ENCODE measurements at places on chromosomes 1 and 21. TPM values are rescaled to one million over a fixed set of nuclear protein-coding genes. Genes with fewer than 3 reads are reported as not detected.

DNA sequence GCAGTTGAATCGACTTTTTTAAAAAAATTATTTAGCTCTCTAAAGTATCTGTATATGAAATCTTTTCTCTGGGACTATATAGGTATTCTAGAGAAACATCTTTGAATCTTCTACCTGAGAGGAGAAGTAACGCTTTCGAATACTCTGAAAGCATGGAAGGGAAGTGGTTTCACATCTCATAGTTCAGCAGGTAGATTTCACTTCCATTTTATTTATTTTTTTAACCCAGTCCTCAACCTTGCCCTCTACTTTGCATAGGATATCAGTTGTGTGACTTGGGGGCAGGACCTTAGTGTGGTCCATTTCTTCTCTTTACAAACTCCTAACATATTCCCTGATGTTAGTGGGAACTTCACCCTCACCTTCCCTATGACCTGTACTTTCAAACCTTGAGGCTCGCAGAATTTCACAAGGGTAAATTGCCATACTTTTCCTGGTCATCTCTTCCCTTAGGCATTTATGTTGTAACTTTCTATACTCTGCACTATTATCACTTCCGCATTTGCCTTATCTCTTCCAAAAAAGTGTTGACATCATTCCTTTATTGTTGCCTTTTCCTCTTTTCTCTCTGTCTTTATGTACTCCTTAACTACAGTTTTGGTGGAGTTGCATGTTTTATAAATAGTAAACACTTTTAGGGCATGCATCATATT is 1208.5 kb upstream of the ADGRL4 start:
- no peak for DNase-seq
- H3K27me3 ChIP-seq: no peaks in the 10 kb centered on the region
- H3K4me1 ChIP-seq: no peaks in the 10 kb centered on the region
- H3K27ac ChIP-seq: no peak overlapping the region
- no peak overlapping the region for H3K4me3 ChIP-seq

Gene AADACL4
- total RNA-seq: not detected

- no peaks in the 10 kb centered on the region for H3K36me3 ChIP-seq
- H3K4me3 ChIP-seq: no peak overlapping the region
- DNase-seq: no peak
- H3K27ac ChIP-seq: no peak overlapping the region
Measured at GRCh38 chr1:183676586-183677189, 23.6 kb upstream of the APOBEC4 start.

Gene RPE65
- total RNA-seq: not detected

GRCh38 chr1:6350416-6351088 is 43.0 kb downstream of the ACOT7 start:
- DNase-seq: no peak
- no peak overlapping the region for H3K27ac ChIP-seq
- H3K36me3 ChIP-seq: peaks cover 20% of the 10 kb centered on the region
- peaks cover 7% of the 10 kb centered on the region for H3K4me1 ChIP-seq
- H3K27me3 ChIP-seq: no peaks in the 10 kb centered on the region

Gene ATP5IF1
- total RNA-seq: 314 TPM

DNA sequence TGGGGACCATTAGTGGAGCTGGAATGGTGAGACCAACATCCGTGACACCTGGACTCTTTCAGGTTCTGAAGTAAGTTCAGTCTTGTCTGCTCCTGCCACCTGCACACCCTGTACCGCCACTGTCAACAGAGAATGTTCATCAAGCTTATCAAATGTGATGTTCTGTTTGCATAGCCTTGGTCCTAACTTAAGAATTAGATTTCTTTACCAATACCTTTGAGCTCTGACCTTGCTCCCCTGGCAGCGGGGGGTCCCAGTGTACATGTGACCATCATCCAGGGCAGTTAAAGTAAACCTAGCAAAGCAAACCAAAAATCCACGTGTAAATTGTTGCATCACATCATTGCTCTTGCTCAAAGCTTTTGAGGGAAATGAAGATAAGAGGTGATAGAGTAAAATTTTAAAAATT is 14.5 kb downstream of the SLC25A33 start:
- no peak for DNase-seq
- H3K27ac ChIP-seq: no peak overlapping the region
- no peak overlapping the region for H3K4me3 ChIP-seq
- no peaks in the 10 kb centered on the region for H3K27me3 ChIP-seq

GRCh38 chr1:171983584-171983983 is 142.3 kb downstream of the DNM3 start:
- no peak for DNase-seq
- no peak overlapping the region for H3K27ac ChIP-seq
- H3K4me1 ChIP-seq: no peaks in the 10 kb centered on the region
- H3K27me3 ChIP-seq: no peaks in the 10 kb centered on the region
- no peak overlapping the region for H3K4me3 ChIP-seq

DNA sequence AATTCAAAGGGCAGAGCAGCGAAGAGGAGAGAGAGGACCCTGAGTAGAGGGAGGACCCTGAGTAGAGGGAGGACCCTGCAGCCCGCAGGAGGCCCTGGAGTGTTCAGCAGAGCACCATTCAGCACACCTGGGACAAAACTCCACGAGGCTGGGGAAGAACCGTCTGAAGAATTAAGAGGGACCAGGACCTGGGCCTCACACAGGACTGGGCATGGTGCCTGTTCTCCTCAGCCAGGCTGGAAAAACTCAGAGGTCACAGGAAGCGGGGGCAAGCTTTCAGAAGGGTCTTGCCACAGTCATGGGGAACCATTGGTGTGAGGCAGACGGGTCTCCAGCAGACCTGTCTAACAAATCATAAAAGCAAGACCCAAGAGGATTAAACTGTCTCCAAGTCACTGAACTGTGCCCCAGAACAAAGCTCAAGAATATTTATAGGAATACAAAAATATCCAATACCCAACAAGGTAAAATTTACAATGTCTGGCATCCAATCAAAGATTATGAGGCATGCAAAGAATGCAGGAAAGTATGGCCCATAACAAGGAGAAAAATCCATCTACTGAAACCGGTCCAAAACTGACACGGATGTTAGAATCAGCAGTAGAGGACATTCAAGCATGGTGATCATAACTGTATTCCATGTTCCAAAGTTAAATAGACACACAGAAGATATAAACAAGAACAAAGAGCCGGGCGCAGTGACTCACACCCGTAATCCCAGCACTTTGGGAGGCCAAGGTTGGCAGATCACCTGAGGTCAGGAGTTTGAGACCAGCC is 30.6 kb downstream of the MORN1 start:
- no peak for DNase-seq
- no peak overlapping the region for H3K27ac ChIP-seq
- H3K27me3 ChIP-seq: no peaks in the 10 kb centered on the region
- H3K4me3 ChIP-seq: no peak overlapping the region
- no peaks in the 10 kb centered on the region for H3K36me3 ChIP-seq

Gene EXTL1
- not detected for total RNA-seq

- no peaks in the 10 kb centered on the region for H3K27me3 ChIP-seq
- peak overlapping the region; percentile 58 for H3K4me3 ChIP-seq
- H3K4me1 ChIP-seq: peaks cover 27% of the 10 kb centered on the region
- peak overlapping the region; percentile 94 for H3K27ac ChIP-seq
- peak; percentile 92 for DNase-seq
Measured at GRCh38 chr1:58968360-58968952, 184.6 kb upstream of the JUN start.

DNA sequence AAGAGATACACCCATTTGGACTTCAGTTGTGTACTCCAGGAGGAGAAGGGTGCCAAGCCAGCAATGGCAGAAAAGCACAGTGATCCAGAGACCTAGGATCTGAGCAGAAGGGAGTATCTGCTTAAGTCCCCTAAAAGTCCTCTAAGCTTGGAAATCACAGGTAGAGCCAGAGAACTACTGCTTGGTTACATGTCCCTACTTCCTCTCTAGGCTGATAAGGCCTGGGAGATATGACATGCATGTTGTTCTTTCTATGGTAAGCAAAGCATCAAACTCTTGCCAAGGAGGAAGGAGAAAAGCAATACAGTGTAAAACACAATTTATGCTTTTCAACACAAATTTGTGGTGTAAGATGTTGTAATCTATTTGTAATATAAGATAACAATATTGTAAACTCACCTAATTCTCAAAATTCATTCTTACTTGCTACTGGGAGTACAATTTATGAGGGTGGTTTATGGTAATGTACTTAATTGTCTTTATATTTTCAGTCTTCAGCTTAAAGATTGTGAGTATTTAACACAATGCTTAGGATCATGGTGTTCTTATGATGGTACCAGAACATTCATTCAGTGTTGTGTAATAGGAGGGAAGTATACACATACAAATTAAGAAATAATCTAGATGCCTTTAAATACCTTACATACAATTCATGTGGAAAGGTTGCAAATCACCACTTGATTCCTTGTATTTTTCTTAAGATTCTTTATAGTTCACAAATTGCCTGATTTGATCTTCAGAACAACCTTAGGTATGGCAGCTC is 49.1 kb upstream of the GNG12 start:
- H3K27ac ChIP-seq: no peak overlapping the region
- DNase-seq: no peak
- H3K27me3 ChIP-seq: no peaks in the 10 kb centered on the region
- H3K36me3 ChIP-seq: no peaks in the 10 kb centered on the region
- no peak overlapping the region for H3K4me3 ChIP-seq
- no peaks in the 10 kb centered on the region for H3K4me1 ChIP-seq

Gene FCAMR
- total RNA-seq: not detected

GRCh38 chr1:52955129-52955970 is 28.3 kb downstream of the SCP2 start:
- DNase-seq: no peak
- no peaks in the 10 kb centered on the region for H3K27me3 ChIP-seq
- no peaks in the 10 kb centered on the region for H3K36me3 ChIP-seq
- no peak overlapping the region for H3K27ac ChIP-seq
- no peaks in the 10 kb centered on the region for H3K4me1 ChIP-seq

DNA sequence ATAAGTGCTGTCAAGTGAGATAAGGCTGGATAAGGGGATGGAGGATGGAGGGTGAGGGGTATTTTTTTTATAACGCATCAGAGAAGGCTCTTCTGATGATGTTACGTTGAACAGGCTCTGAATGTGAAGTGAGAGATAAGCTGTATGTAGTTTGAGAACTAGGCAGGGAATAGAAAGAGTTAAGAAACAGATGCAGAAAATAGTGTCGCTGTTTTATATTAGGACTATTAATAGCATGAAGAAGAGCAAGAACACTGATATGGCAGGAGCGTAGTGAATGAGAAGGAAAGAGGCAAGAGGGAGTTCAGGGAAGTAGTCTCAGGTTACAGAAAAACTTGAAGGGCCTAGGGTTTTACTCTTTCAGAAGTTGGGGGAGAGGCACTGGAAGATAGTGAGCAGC is 59.8 kb downstream of the GPR88 start:
- H3K27me3 ChIP-seq: no peaks in the 10 kb centered on the region
- no peaks in the 10 kb centered on the region for H3K4me1 ChIP-seq
- no peaks in the 10 kb centered on the region for H3K36me3 ChIP-seq
- no peak overlapping the region for H3K27ac ChIP-seq
- DNase-seq: no peak
- H3K4me3 ChIP-seq: no peak overlapping the region

DNA sequence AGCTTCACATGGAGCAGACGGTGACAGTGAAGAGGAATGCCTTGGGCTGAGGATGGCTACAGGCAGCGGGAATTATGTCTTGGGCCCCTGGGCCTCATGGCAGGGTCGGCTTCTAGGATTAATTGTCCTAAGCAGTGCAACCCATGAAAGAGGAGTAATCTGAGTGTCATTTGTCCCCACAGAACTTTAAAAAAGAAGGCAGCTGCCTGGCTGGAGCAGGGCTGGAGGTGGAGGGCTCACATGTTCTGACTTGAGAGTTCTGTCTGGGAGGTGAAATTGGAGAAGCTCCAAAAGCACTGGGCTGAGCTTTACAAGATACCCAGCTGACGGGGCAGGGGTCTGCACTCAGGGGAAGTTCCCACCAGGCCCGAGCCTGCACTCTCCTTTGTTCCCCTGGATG is 22.6 kb downstream of the CACNA1S start:
- no peaks in the 10 kb centered on the region for H3K27me3 ChIP-seq
- H3K27ac ChIP-seq: no peak overlapping the region
- DNase-seq: no peak
- no peaks in the 10 kb centered on the region for H3K4me1 ChIP-seq

GRCh38 chr1:64328193-64328592 is 124.8 kb downstream of the UBE2U start:
- no peak overlapping the region for H3K27ac ChIP-seq
- DNase-seq: no peak
- H3K36me3 ChIP-seq: no peaks in the 10 kb centered on the region
- H3K4me3 ChIP-seq: no peak overlapping the region
- no peaks in the 10 kb centered on the region for H3K27me3 ChIP-seq

Gene SLC1A7
- not detected for total RNA-seq

DNA sequence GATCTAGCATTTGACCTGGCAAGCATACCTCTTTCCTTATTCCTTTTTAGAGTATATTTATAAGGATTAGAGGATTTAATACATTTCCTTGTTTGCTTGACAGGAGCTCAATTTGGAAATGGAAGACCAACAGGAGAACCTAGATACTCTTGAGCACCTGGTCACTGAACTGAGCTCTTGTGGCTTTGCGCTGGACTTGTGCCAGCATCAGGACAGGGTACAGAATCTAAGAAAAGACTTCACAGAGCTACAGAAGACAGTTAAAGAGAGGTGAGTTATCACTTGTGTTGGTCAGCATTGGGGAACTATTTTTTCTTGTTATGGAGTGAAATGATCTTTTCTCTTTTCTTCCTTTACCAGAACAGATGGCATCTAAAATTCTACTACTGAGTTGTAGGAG is 123.4 kb upstream of the BMP8A start:
- H3K4me3 ChIP-seq: no peak overlapping the region
- no peak overlapping the region for H3K27ac ChIP-seq
- H3K27me3 ChIP-seq: no peaks in the 10 kb centered on the region
- no peaks in the 10 kb centered on the region for H3K4me1 ChIP-seq
- no peak for DNase-seq
- no peaks in the 10 kb centered on the region for H3K36me3 ChIP-seq

Gene CBR3
- total RNA-seq: 14.1 TPM

DNA sequence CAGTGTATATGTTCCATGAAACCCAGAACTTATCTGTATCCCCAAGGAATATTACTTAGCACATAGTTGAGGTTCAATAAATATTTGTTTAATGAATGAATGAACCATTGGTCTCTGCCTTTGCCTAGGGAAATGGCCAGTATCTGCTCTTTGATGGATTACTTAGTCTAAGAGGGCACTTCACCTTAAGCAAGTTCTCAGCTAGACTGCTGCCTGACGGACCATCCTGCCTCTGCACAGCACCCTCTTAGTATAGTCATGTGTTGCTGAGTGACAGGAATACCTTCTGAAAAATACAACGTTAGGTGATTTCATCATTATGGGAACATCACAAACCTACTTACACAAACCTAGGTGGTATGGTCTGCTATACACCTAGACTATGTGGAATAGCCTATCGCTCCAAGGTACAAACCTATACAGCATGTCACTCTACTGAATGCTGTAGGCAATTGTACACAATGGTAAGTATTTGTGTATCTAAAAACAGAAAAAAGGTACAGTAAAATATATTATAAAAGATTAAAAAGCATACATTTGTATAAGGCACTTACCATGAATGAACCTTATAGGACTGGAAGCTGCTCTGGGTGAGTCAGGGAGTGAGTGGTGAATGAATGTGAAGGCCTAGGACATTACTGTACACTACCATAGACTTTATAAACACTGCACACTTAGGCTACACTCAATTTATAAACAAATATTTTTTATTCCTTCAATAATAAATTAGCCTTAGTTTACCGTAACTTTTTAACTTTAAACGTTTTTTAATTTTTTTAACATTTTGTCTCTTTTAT is 83.7 kb upstream of the LRRC8D start:
- H3K36me3 ChIP-seq: no peaks in the 10 kb centered on the region
- no peak overlapping the region for H3K4me3 ChIP-seq
- no peaks in the 10 kb centered on the region for H3K27me3 ChIP-seq
- H3K27ac ChIP-seq: no peak overlapping the region
- peaks cover 22% of the 10 kb centered on the region for H3K4me1 ChIP-seq

- H3K27me3 ChIP-seq: no peaks in the 10 kb centered on the region
- no peak overlapping the region for H3K27ac ChIP-seq
- no peak for DNase-seq
- H3K4me1 ChIP-seq: no peaks in the 10 kb centered on the region
- H3K36me3 ChIP-seq: peaks cover 2% of the 10 kb centered on the region
Measured at GRCh38 chr1:6059866-6060265, 14.2 kb downstream of the KCNAB2 start.

Gene SLC44A5
- not detected for total RNA-seq

All from GM12878 (cell line).